Stimulated activated CD8-positive, alpha-beta memory T cell treated with anti-CD3 and anti-CD28 coated beads, Interleukin-12 subunit alpha, Interleukin-12 subunit beta, amount 100 ng/mL, for 4 hours (primary cell): ENCODE measurements at places on chromosomes 3 and 15.

GRCh38 chr15:41930221-41930866 lies 36.5 kb upstream of the SPTBN5 start:
- DNase-seq = no peak

DNA sequence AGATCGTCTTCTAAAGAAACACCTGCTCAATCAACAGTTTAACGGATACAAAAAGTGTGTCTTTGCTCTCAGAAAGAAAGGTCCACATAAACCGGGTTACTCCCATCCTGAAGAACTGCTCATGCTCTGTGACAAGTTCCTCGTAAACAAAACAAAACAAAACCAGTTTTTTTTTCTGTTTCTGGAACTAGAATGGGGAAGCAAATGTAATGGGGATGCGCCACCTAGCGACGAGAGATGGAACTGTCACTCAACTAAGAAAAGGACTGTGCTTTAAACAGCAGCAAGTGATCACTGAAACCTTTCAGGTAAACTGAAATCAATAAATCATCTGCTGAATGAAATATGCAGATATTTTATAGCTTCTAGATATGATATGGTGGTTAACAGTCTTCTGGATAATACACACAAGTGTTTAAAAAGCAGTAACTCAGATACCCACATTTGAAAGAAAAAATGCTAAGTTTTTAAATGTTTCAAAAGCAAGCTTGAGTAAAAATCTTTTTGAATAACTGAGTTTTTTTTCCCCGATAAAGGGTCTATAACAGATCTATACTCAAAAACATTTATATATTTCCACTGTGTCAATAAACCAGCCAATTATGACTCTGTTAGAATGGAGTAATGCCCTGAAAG lies 10.9 kb downstream of the TM2D3 start:
- peak; percentile 39 for DNase-seq

DNA sequence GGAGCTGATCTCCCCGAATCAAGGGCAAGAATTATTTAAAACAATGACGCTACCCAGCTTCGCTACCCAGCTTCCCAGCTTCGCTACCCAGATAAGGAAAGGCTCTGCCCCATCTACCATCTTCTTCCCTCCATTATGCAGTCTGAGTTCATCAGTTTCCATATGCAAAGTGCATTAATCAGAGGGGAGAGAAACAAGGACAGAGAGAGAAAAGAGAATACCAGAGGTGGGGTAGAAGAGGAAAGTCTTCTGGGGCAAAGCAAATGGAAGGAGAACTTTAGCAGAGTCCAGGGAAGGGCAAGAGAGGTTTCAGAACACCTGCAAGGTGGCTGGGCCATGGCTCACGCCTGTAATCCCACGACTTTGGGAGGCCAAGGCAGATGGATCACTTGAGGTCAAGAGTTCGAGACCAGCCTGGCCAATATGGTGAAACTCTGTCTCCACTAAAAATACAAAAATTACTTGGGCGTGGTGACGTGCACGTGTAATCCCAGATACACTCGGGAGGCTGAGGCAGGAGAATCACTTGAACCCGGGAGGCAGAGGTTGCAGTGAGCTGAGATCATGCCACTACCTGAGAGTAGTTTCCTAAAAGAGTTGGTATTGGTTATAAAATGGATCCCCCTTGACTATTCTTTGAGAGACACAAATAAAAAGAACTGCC lies 70.4 kb upstream of the SPATA12 start:
- no peak for DNase-seq

DNA sequence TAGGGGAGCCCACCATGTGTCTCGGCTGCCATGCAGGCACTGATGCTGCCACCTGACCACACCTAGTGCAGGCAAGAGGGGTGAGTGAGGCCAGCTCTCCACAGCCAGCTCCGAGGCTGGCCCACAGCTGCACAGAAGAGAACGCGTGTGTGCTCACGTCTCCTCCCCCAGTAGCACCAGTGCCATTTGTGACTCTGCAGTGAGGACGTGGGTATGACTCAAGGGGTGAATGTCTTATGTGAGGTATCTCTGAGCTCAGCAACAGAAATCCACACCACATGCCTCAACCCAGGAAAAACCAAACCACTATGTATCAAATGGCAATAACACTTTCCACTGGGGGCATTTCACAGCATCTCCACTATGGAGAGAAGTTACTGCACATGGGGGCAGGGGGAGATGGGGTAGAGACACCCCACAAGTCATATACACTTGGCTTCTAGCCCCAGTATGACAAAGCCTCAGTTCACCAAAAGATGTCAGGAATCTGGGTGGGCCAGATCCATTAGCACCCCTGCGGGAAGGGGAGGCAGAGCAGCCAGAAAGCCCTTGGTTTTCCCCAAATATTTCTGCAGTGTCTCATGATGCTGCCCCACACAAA lies 87.6 kb downstream of the LRIG1 start:
- DNase-seq = no peak

DNA sequence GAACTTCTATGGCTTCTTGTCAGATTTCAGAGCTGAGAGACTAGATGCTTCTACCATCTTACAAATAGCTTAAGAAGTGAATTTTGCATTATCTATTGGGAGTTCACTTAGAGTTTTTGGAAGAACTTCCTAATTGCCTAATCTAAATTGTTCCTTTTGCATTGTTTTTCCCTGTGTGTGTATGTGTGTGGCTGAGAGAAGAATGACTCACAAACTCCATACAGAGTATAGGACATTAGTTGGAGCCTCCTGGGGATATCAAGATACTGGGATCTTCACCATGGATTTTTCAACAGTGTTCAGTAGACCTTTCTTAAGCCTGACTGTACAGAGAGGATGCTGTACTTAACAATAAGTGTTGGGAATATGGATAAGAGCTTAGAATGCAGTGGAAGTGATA lies 10.9 kb downstream of the TLNRD1 start:
- DNase-seq = no peak

DNA sequence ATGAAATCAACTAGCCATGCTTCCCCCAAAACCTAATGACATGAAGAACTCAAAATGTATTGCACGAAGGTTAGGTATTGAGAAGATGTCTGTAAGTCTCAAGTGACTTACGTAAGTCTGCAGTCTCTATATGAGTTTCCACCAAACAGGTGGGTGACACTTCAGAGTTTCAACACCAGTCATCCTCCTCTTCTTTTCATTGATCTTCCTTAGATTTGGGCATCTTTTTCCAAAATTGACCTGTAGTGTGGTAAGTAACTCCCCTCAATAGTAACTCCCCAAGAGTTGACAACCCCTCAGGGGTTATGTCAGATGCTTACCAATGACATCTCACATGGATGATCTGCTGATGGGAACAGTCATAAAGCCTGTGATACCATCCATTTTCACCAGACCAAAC lies 46.1 kb downstream of the GPR176 start:
- no peak for DNase-seq

DNA sequence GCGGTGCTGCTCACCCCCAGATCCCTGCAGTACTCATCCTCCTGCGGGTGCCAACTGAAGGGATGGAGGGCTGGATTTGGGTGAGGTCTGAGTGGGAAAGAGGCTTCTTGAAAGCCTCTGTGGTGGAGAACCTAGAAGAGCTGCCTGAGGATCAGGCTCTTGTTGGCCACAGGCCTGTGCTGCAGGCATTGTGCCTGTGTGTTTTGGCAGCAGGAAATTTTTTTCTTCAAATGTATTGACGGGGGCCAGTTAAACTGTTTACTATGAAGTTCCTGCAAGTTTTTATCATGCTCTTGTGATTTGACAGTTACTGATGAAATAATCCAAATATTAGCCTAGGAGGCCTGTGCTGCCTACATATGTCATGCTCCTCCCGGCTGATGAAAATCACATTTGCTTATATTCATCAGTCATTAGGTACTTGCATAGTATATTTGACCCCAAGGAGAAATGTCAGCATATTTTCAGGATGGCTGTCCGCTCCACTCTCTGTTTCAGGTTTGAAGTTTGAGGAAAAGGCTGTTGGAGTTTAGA lies 103.1 kb downstream of the THSD4 start:
- DNase-seq = no peak

- DNase-seq = no peak
These were observed 56.7 kb upstream of the SNRPA1 start for GRCh38 chr15:101351736-101352135.

DNA sequence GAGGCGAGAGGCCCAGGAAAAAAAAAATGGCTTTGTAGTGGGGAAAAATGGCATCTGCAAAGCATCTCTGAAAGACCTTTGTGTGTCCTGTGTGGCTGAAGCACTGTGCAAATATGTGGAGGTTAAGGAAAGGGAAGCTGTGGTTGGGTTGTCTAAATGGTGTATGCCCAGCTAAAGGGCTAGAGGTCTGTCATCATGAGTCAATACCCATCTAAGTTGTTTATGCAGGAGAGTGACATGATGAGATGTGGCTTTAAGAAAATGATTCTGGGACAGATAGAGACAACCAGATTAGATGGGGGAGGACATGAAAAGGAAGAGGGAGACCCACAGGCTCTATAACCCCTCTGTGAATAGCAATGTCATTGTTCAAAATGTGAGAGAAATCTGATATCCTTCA lies 280.7 kb downstream of the MFSD1 start:
- no peak for DNase-seq
